ENCODE measurements at places on chromosomes 1 and 21.

DNA sequence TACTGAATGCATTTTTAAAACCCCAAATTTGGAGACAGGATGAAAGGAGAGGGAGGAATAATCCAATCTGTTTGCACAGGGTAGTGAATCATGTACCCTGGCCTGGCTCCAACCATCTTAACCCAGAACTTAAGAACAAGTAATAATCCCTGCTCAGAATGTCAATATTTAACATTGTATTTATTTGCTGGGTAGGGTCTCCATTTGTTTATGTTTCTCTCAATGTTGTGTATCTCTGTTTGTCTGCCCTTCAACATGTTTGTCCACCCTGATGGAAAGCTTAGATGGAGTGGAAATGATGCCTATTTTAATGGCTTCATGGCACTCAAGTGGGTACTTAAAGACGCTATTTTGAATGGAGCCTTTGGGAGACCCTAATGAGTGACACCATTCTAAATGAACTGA is 54.4 kb upstream of the CDC42BPA start:
- DNase-seq = no peak

DNA sequence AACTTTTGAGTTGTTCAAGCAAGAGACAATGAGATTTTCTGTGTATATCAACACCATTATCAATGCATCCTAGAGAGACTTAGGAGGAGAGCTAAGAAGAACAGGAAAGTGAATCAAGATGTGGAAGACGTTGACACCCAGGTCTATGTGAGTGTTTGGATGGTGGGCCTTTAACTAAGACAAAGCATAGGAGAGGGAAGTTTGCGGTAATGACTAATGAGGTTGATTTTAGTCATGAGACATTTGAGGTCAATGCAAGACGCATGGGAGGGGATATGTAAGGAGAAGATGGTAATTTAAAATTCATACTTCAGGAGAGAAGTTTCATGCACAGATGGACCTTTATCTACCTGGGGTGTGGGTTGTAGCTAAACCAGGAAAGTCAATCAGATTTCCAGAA is 269.6 kb downstream of the VAV3 start:
- DNase-seq = no peak

GRCh38 chr21:41398831-41399230 is 27.2 kb upstream of the MX1 start:
- no peak for DNase-seq

- DNase-seq = no peak
These were observed 24.6 kb downstream of the ANGPTL3 start for GRCh38 chr1:62621907-62622306.

DNA sequence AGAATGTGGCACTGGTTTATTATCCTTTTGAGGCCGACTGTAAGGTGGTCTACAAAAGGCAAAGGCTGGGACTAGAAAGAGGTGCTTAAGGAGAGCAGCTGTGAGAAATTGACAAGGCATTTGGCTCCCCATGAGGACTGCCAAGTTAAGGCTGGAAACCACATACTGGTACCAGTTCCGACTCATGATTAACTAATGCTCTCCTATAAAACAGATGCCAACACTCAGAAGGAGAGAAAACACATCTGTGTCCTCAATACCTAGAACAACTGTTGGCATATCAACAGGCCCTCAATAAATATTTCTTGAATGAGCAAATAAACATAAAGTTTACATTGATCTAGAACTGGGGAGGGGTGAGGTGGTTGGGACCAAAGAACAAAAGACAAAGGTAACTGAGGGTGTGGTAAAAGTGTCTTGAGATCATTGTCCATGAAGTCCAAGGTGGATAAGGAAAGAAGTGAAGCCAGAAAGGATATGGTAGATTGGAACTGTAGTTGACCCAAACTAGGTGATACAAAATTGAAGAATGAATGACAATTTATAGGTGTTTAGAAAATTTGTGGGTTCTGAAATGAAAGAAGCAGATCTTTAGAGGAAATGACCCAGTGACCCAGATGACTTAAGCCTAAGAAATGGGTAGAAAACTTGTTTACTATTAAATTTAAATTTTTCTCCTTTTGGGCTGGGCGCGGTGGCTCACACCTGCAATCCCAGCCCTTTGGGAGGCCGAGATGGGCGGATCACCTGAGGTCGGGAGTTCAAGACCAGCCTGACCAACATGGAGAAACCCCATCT is 16.9 kb upstream of the MCL1 start:
- no peak for DNase-seq

- DNase-seq = no peak
These were observed 15.7 kb downstream of the HYI start for GRCh38 chr1:43438006-43438405.

GRCh38 chr1:221704306-221704705 is 37.6 kb downstream of the DUSP10 start:
- no peak for DNase-seq

DNA sequence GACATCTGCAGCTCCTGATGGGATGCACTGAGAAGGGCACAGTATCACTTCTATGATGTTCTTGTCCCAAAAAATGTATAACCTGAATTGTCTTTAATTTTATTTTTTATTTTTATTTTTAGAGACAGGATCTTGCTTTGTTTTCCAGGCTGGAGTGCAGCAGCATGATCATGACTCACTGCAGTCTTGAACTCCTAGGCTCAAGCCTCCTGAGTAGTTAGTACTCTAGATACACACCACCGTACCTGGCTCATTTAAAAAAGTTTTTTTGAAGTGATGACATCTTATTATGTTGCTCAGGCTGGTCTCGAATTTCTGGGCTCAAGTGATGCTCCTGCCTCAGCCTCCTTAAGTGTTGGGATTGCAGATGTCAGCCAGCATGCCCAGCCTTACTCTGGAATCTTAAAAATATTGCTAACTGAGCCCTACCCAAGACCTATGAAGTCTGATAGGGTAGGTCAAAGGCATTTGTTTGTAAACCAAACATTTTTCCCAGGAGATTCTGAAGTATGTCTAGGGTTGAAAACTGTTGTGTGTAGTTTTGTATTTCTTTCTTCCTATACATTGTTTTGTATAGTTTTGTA is 68.9 kb downstream of the ATF6 start:
- no peak for DNase-seq

- DNase-seq = no peak
These were observed 47.7 kb downstream of the CDC42BPA start for GRCh38 chr1:227270554-227270953.

DNA sequence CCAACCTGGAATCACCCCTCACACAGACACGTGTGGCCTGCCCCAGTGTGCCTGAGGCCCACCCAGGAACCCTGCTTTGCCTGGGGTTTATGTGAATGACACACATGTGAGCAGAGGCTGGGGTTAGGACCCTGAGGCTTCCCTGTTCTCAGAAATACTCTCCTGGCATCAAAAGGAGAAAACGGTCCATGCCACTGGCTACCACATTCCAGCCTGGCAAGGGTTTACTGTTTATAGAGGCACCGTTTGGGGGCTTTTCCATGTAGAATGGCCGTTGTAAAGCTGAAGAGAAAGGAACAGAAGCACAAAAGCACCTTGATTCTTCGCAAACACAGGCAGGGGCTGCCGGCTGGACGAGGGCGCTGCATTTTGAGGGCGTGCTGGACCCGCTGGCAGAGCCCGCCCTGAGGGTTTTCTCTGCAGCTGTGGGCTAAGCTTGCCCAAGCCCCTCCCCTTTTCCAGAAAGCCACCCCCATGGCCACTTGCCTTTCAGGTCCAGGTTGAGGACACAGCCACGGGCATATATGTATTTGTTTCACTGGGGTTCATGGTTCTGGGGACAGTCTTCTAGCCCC is 13.0 kb downstream of the TFF3 start:
- no peak for DNase-seq

DNA sequence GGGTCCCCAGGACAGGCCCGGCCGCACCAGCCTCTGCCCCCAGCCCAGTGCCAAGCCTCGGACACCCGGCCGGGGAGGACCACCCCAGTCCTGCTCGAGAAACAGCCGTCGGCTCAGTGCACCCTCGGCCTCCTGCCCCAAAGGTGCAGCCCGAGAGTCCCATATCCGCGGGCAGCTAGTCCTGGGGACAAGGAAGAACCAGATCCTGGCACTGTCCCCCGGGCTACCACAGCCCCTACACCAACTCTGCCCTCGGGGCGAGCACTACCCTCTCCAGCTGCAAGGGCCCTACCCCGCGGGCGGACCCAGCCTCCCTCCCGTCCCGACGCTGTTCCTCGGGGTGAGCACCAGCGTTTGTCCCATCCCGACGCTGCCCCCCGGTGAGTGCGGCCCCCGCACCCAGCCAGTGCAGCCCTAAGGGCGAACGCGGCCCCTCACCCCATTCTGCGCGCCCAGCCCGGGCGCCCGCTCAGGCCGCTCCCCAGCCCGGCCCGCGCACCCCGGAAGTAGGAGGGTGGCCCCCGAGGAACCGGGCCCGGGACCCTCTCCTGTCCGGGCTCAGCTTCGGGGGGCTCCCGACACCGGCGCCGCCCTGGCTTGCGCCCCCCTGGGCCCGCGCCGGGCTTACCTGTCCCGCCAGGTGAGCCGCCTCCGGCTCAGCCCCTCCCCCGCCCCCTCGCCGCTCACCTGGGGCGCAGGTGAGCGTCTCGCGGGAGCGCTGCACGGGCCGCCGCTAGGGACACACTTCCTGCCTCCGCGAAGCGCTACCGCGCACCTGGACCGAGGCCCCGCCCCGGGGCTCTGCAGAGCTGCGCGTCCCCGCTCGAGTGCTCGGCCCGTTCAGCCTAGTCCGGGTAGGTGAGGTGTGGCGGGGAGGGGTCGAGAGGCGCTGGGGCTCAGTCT is at the start of gene KDF1:
TSS of gene KDF1 (minus strand) at position 747 of the 903 bp plus-strand sequence. CDS start 8,088 bp downstream, outside the sequence.
- no peak for DNase-seq

- DNase-seq = no peak
These were observed 45.8 kb upstream of the NTPCR start for GRCh38 chr1:232904566-232904965.

GRCh38 chr1:160134791-160135572 is 16.4 kb upstream of the ATP1A4 start:
- no peak for DNase-seq

DNA sequence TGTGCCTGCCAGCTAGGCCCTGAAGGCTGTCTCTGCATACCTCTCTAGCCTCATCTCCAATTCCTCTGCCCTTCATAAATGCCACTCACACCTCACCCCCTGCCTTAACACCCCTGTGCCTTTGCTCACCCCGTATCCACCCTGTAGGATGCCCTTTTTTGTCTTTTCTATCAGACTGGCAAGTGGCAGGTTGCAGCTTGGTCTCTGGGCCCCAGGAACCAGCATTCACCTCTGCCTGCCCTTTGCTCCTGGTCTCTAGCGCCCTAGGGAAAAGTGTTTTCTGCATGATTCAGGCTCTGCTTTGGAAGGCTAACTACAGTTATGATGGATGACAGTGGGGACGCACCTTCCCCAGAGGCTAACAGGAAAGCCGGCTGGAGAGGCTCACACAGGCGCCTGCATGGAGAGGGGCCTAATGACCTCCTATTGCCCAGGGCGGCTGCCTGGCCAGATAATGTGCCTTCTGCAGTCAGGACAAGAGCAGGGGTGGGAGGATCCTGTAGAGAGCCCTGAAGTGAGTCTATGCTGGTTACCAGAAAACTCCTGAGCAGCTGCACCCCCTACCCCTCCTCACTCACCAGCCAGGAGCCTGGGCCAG is 11.2 kb downstream of the KANK4 start:
- no peak for DNase-seq

DNA sequence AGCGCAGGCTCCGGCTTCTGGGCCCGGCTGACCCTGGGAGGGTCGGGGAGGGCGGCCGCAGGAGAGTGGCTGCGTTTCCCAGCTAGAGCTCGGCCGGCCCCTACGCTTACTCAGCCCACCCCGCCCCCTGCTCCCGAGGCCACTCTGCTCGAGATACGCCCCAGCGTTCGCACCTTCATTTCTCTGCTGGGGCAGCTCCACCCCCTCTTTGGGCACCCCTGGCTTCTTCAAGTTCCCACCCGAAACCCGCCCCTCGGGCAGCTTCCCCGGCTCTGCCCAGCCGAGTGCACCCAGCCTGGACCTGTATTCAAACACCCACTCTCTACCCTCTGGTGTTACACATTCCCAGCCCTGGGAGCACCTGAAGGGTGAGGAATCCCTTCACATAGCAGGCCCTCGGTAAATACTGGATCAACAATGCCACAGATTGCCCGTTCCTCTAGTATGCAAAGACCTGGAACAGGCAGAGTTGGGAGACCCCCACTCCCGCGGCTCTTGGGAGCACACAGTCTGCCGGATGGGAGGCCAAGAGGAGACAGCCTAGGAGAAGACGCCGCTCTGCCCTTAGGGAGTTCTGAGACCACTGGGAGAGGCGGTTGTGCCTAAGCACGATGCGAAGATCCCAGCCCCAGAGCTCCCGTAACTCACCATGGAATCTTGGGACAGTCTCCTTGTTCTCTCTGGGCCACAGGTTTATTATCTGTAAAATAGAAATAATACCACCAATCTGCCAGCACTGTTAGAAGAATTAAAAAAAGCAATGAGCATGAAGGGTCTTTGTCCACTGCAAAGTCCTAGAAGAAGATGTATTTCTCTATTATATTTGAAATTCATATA is 566 bp upstream of the PAQR7 start:
- no peak for DNase-seq

- DNase-seq = no peak
These were observed 9.9 kb upstream of the LRRC39 start for GRCh38 chr1:100187912-100188311.

- DNase-seq = no peak
These were observed 37.4 kb downstream of the LRRC52 start for GRCh38 chr1:165580931-165581871.

DNA sequence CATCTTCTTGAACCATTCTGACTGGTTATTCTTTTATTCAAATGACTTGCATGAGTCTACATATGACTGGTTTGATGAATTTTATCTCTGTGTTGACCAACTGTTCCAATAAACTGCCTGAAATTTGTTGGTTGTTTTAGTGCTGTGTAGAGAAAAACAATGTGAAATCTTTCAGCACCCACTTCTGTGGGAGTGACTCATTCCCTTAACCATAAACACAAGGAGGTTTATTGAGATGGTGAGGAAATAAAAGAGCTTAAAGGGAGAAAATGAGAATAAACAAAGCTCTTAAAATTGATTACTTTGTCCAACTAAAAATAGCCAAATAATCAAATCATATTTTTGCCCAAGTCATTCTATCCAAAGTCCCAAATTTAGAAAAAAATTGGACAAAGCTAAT is 341.1 kb downstream of the TGFB2 start:
- DNase-seq = no peak

- DNase-seq = no peak
These were observed 1.0 kb downstream of the IQGAP3 start for GRCh38 chr1:156571261-156571852.
